ENCODE measurements at places on chromosomes 1 and 21. TPM values are rescaled to one million over a fixed set of nuclear protein-coding genes. Genes with fewer than 3 reads are reported as not detected.

DNA sequence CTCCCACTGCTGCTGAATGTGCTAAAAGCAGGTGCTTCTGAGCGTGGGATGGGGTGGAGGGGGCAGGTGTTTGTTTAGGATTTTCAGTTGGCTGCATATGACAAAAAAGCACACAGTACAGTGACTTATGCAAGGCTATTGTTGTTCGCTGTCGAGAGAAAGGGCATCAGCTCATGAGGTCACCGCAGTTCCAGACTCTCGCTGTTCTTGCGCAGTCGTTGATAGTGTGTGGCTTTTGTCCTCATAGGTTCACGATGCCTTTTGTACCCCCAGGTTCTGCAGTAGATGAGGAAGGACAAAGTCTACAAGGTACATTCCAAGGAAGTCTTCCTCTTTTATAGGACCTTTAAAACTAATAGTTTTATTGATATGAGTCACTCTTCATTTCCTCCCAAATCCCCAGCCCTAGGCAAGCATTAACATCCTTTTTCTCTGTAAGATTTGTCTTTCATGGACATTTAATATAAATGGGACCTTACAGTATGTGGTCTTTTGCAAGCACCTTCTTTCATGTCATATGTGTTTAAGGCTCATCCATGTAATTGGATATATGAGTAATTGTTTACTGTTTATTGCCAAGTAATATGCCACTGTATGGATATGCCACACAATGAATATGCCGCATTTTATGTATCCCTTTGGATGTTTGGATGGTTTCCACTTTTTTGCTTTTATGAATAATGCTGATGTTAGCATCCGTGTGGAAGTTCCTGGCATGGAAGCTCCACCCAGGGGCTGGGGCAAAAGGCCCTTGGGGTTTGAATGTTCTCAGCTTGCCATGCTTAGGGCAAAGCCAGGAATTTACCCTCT lies 14.5 kb upstream of the NLRP3 start:
- DNase-seq = no peak

DNA sequence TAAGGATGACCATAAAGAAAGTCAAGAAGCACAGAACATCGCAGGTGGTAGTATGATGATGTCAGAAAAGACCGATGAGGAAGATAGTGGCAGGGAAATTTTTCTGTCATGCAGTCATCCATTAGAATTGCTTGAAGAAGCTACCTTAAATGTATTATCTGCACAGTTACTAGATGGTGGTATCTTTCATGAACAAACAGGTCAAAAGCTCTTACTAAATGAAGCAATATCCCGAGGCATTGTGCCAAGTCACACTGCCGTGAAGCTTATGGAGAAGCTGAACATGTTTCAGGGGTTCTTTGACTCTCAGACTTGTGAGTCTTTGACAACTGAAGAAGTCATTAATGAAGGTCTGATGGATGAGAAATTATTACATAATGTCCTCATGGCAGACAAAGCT lies 128.8 kb downstream of the MACF1 start:
- DNase-seq = no peak

- DNase-seq = no peak
These were observed 81.7 kb downstream of the MAN1C1 start for GRCh38 chr1:25698252-25698651.

The TEDDM1 gene
- total RNA-seq = not detected

DNA sequence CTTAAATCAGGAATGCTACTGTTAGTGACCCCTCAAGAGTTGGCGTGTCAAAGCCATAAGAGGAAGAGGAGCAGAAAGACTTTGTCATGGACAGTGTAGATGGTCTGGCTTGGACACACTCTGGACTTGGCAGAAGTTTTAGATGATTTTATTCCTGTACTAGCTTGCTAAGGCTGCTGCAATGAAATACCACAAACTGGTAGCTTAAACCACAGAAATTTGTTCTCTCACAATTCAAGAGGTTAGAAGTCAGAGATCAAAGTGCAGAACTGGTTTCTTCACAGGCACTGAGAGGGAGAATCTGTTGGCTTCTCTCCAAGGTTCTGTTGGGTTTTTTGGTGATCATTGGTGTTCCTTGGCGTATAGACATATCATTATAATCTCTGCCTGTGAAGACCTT lies 869.8 kb upstream of the B3GALT2 start:
- no peak for DNase-seq

DNA sequence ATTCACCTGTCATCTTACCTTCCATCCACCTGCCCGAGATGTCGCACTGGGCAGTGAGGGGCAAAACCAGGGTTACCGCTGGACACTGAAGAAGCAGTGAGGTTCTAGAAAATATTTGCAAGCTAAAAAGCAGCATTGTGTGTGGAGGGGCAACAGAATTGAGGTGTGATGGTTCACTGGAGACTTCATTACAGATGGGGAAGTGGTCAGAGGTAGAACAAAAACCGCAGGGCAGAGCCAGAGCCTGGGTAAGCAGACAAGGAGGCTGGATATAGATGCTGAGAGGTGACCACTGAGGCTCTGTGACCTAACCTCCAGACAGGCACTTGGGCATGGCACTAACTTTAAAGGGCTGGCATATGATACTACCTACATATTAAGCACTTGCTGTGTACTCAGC lies 363.9 kb upstream of the PROX1 start:
- DNase-seq = no peak

GRCh38 chr1:94115900-94116436 lies 5.0 kb downstream of the ABCA4 start:
- no peak for DNase-seq
